ENCODE measurements at places on chromosomes 13 and 19.

DNA sequence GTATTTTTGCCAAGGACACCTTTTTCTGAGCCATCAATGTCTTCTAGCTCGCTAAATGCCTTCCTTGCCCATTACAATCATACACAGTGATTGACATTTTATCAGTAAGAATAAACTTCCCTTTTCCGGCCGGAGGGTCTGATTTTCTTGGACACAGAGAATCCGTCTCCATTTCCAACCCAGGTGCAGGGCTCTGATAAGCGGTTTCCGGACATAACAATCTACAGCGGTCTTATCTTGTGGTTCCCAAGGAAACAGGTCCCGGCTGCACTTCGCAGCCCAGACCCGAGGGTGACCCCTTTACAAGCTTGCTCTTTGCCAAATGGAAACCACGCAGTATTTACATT, 5.1 kb upstream of the ZNF77 start:
- DNase-seq = peak; percentile 91

GRCh38 chr19:288911-289310, 2.3 kb downstream of the PLPP2 start:
- DNase-seq = no peak

GRCh38 chr13:87538366-87539052, 132.7 kb upstream of the SLITRK5 start:
- DNase-seq = no peak

GRCh38 chr19:7701654-7702457, at the start of gene FCER2:
TSS of gene FCER2 (minus strand) at chr19:7702131. CDS start at chr19:7699760, 2,371 bp downstream.
- no peak for DNase-seq

GRCh38 chr19:6198896-6199239, 63.4 kb downstream of the ACSBG2 start:
- no peak for DNase-seq

GRCh38 chr13:27854606-27855005, 62.3 kb downstream of the GSX1 start:
- no peak for DNase-seq
